ENCODE measurements at places on chromosomes 4 and X. TPM values are rescaled to one million over a fixed set of nuclear protein-coding genes. Genes with fewer than 3 reads are reported as not detected.

HPGDS gene
- total RNA-seq, result not detected

ALAS2 gene
- not detected for total RNA-seq

TMPRSS11E gene
- total RNA-seq, result 0.62 TPM

TEX13B gene
- total RNA-seq, result not detected

FOXR2 gene
- total RNA-seq, result not detected

LAMP2 gene
- total RNA-seq, result 84.4 TPM

FHIP1A gene
- 18.8 TPM for total RNA-seq

TEX13D gene
- total RNA-seq, result not detected

S100P gene
- total RNA-seq, result not detected

FAM9B gene
- total RNA-seq, result not detected

MGAT4D gene
- total RNA-seq, result not detected

REELD1 gene
- total RNA-seq, result not detected

SLITRK4 gene
- total RNA-seq, result not detected

MAGEA9B gene
- total RNA-seq, result not detected

NKX1-1 gene
- total RNA-seq, result not detected

PAK3 gene
- 0.95 TPM for total RNA-seq

SHROOM2 gene
- 8.6 TPM for total RNA-seq

MAGEB3 gene
- total RNA-seq, result not detected

EDA2R gene
- 2.0 TPM for total RNA-seq

FGG gene
- total RNA-seq, result not detected

TGIF2LX gene
- not detected for total RNA-seq

ADH1B gene
- not detected for total RNA-seq
